ENCODE measurements at places on chromosomes 5 and 9. TPM values are rescaled to one million over a fixed set of nuclear protein-coding genes. Genes with fewer than 3 reads are reported as not detected.

- DNase-seq: no peak
Observed at GRCh38 chr5:13972029-13972428, 27.5 kb upstream of the DNAH5 start.

Gene OTULINL
- 0.26 TPM for total RNA-seq

DNA sequence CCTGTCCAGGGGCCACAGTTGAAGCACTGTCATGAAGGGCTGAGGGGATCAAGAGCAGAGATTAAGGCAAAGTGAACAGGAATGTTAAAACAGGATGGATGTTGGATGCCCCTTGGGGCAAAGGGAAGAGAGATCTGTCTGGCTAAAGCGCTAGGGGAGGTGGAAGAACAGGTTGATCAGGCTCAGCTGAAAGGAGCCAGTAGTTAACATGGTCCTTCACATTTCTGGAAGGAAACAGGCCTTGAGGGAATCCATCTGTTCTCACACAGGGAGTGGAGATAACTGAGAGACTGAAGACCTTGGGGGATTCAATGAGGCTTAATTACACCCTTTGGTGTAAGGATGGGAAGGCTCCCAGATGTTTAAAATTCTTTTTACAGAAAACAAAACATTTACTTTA lies 5.8 kb downstream of the HAPLN1 start:
- DNase-seq: no peak

- DNase-seq: no peak
Observed at GRCh38 chr5:89972901-89973300, 436.7 kb downstream of the CETN3 start.

DNA sequence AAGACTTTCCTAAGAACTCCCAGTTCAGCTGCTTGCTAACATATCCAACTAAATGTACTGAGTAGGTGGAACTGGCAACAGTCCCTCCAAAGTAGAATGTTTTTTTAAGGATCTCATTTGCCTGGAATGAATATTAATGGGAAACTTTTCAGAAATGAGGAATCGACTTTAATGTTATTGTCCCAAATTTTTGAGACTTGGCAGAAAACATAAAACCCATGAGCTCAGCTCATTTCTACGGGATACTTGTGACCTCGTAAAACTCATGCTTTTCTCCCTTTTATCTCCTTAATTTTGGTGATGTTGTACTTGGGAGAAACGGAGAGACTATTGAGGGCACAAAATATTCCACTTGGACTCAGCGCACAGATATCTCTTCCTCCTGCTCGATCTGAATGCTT lies 296.8 kb downstream of the EBF1 start:
- DNase-seq: no peak

GRCh38 chr9:36748322-36748899 lies 175.7 kb downstream of the MELK start:
- DNase-seq: peak; percentile 57

Gene WNK2
- under 0.01 TPM for total RNA-seq

DNA sequence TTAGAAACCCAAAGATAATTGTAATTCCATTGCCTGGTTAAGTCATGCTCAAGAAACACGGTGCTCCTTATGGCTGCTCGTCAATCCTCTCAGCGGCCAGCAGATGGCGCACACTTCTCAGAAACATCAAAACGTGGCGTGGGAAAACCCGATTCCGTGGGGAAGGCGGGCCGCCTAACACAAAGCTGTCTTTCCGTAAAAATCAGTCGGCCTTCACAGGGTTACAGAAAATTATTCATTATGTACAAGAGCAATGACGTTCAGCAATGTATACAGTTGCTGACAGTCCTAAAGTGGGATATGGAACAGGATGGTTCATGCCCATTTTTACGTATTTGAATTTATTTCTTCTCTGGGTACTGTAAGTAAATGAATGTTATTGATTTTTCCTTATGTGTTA lies 83.5 kb downstream of the PDE4D start:
- no peak for DNase-seq

GRCh38 chr9:93361995-93362394 lies 89.5 kb upstream of the FAM120A start:
- no peak for DNase-seq

GRCh38 chr5:1298067-1298551 lies 3.2 kb upstream of the TERT start:
- no peak for DNase-seq

Data from dermis microvascular lymphatic vessel endothelial cell (primary cell).